NCI-H524 (cell line): ENCODE measurements at places on chromosomes 6 and 20.

DNA sequence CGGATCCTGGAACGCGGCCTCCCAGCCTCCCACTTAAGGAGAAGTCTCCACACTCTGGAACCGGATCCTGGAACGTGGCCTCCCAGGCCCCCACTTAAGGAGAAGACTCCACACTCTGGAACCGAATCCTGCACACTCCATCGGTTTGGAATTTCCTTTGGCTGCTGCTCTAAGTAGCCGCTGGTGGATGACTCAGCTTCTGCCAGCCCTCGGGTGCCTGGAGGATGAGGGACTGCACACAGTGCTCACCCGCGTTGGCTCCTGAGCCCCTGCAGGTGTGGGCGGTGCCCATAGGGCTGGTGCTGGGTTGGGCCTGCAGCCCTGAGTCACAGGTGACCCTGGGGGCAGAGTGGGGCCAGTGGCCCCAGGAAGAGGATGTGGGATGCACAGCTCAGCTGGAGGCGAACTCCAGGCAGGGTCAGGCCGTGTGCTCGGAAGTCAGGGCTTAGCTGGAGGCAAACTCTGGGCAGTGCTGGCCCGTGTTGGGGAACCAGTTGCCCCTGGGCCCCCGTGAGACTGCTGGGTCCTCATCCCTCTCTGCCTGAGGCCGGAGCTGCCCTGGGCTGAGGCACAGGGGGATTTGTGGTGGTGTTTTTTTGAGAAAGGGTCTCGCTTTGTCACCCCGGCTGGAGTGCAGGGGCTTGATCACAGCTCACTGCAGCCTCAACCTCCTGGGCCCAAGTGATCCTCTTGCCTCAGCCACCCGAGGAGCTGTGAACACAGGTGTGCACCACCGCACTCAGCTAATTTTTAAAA lies 13.9 kb upstream of the TNFRSF6B start:
- DNase-seq, result no peak

DNA sequence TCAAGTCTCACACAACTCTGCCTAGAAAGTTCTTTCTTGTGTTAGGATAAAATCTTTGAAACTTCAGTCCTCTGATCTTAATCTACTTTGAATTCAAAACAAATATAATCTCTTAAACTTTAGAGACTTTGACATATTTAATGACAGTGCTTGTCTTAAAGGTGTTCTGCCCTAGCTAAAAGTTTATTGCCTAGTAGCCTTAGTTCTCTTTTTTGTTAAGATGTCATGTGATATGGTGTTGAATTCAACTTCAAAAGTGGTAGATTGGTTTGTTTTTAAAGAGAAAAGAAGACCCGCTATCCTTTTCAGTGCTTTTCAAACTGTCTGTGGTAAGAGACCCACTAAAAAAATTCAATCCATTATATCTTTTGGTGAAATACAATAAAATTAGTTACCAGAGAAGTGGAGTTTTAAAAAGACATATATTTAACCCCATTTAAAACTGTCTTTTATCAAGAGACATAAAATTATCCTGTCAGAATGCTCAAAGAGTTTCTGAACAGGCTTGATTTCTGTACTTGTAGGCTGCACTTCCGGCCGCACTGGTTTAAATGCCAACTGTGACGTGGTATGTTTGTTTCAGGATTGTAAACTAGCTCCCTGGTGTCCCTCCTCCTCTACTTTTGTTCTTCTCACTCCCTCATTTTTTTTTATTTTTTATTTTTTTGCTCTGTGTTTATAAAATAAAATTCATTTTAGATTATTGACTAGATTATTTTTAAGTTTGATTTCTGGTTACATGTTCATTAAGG lies 76.5 kb downstream of the QKI start:
- DNase-seq, result no peak

- DNase-seq, result no peak
Observed at GRCh38 chr6:156857573-156857972, 80.4 kb downstream of the ARID1B start.

GRCh38 chr6:169960003-169960344 lies 208.6 kb downstream of the ERMARD start:
- no peak for DNase-seq

DNA sequence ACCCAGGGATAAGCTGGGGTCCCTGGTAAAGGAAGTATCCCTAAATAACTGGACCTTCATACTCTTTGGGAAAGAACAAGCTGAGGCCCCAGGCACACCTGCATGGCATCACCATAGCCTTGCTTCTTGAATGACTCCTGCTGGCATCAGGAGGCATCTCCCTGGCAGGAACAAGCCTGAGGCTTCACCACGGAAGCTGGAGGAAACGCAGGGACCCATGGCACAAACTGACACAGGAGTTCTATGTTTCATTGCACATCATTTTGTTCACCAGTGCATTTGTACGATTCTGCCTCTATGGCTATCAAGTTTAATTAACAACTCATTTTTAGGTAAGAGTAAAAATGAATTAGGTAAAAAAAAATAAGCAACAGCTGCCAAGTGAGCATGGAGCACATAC lies 619 bp upstream of the PDE7B start:
- DNase-seq, result no peak

DNA sequence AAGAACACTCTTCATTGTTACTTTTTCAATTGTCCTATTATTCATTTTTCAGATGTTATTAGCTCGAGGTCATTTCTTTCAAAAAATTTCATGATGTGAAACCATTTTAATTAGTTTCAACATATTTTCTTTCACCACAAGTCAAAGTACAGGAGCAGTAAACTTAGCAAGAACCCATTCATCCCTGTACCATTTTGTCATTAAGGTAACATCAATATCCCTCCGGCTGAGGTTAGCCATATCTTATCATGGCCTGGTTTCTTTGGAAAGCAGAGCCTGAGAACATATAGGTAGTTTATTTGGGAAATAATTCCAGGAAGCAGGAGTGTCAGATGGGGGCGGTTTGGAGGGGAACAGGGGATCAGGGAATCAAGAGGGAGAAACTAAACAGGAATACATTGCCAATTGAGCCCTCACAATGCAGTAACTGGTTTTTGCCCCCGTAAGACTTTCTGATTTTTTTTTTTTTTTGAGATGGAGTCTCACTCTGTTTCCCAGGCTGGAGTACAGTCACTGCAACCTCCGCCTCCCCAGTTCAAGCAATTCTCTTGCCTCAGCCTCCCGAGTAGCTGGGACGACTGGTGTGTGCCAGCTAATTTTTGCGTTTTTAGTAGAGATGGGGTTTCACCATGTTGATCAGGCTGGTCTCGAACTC lies 83.7 kb downstream of the MKKS start:
- no peak for DNase-seq

DNA sequence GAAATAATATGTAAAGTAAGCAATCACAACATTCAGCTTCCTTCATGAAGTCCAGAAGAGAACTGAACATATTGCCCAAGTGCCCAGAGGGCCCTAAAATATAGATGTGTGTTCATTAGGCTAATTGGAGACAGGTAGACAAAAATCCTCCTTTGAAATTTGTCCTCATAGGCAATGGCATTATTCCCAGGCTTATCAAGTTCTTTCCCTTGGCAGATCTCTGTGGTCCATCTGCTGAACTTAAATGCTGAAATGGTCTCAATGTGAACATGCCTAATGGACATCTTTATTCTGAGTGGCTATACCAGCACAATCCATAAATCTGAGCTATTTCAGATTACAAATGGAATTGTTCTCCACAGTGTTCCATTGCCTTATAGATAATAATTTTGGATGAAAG lies 79.0 kb upstream of the BMP5 start:
- no peak for DNase-seq

GRCh38 chr6:43887340-43887858 lies 117.4 kb downstream of the VEGFA start:
- no peak for DNase-seq

- peak; percentile 91 for DNase-seq
Observed at GRCh38 chr20:1302685-1303541, 26.0 kb downstream of the SDCBP2 start.

- DNase-seq, result no peak
Observed at GRCh38 chr6:766625-767024, 73.7 kb upstream of the EXOC2 start.

- no peak for DNase-seq
Observed at GRCh38 chr20:2252419-2252997, 43.3 kb upstream of the TGM3 start.
